ENCODE measurements at places on chromosomes 7 and 10.

- DNase-seq: no peak
These were observed 169.3 kb upstream of the AKR1E2 start for GRCh38 chr10:4656576-4657194.

- peak; percentile 38 for DNase-seq
These were observed 14.7 kb upstream of the C7orf33 start for GRCh38 chr7:148575640-148576411.

GRCh38 chr7:134845461-134845860, 66.0 kb downstream of the CALD1 start:
- DNase-seq: no peak

GRCh38 chr7:23514755-23515154, 17.0 kb downstream of the TRA2A start:
- DNase-seq: no peak

DNA sequence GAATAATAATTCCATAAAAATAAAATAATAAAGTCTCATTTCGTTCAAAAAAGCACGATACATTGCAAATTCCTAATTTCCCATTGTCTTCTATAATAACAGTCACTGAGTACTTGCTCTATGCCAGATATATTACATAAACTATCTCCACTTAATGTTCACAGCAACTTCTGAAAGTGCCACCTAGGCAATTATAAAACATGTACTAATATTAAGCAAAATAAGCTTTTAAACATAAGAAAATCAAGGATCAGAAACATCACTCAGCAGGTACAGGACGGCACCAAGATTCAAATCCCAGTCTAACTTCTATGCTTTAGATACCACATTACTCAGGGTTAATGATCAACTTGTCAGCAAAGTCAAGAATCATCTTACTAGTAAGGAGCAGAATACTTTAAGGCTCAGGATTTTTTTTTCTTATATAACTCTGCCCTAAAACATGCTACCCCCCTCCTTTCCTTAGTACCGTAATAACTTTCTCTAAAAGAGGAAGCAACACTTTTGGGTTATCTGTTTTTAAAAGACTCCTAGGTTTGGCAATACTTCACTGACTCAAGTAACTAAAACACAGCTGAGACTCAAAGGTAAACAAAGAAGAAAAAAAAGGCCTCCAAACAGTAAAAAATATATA, 51.3 kb downstream of the USP6NL start:
- DNase-seq: no peak

- no peak for DNase-seq
These were observed 6.4 kb downstream of the SFTPD start for GRCh38 chr10:79942261-79943185.

- DNase-seq: peak; percentile 12
These were observed 147.1 kb downstream of the RGS10 start for GRCh38 chr10:119395280-119396007.

DNA sequence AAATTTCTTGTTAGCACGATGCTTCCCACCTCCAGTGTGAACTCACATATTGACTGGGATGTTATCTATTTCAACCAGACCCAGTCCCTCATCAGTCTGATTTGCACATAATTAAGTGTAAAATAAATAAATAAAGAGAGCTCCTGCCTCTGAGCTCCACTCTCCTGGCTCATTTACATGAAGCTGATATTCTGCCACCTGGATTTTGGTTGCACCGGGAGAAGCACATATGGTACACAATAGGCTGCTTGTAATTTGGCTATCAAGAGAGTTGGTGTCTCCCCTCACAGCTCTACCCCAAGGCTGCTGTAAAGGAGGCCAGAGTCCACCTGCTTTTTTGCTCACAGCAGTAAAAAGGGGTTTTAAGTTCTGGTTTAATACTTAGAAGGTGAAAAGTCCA, 610.5 kb downstream of the KCNMA1 start:
- no peak for DNase-seq

- no peak for DNase-seq
These were observed 69.0 kb downstream of the CYTH3 start for GRCh38 chr7:6203381-6203780.

- no peak for DNase-seq
These were observed 336.4 kb upstream of the HGF start for GRCh38 chr7:82106201-82106600.

GRCh38 chr10:57952741-57953140, 315.0 kb downstream of the IPMK start:
- DNase-seq: no peak

- no peak for DNase-seq
These were observed 194.2 kb downstream of the CAMK1D start for GRCh38 chr10:12543589-12543988.

DNA sequence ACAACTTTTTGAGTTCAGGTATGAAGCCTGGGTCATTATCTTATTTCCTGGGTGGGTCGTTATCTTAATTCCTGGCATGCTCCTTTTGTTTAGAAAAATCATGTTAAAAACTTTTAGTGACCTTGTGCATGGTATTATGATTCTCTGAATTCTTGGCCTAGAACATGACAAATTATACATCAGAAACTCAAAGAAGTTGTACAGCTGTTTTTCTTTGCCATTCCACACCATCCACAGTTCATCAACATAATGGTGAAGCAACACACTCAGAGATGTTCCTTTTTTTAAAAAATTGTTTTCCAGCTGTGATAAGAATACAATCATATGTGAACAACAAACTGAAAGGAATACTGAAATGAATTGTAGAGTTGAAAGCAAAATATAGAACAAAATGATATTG, 149.2 kb upstream of the SEMA3D start:
- no peak for DNase-seq

DNA sequence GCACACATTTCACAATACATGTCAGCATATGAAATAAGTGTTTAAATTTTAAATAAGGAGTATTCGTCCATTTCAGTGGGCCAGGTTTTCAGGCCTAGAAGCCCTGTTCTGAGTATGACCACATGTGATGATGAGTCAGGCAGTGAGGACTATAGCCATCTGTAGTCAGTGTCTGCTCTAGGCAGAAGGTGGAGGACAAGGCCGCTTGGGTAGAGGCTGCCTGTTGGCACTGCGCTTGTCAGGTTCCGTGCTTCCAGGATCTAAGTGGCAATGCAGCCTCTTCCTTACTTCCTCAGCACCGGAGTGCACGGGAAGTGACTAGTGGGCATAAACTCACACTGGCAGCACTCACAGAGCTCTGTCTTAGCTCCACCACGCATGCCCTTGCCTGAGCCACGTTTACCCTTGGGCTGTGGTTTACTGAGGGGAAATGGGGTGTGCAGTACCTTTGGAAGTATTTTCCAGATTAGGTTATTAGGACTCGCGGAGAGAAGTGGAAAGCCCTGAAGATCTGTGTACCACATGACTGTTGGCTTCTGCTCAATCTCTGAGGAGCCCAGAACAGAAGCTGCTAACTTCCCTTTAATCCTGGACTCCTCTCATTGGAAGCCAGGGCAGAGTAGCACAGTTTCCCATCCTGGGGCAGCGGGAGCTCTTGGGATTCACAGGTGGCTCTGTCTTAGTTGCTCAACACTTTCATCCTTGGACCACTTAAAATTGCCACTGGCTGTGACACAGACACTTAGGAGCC, 87.5 kb upstream of the GJD4 start:
- no peak for DNase-seq

GRCh38 chr7:151917791-151918509, 38.3 kb upstream of the GALNTL5 start:
- no peak for DNase-seq

DNA sequence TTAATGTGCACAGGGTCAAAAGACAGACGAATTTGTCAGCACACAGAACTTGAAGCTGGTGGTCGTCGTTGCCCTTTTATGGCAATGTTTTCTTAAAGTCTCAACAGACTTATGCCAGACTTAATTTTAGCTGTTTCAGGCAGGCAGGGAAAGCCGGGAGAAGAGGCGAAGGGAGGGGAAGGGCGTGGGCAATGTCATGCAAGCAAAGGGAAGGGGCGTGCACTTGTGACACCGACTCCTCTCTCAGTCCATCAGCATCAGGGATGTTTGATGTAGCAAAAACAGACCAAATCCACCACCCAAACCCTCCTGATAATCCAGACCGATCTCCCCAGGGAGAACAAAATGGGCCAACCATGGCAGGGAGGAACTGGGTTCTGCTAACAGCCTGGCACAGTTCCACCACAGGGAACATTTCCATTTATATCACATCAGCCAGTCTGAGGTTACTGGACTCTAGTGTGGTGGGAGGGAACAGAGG, 118.1 kb upstream of the RHEB start:
- no peak for DNase-seq

- no peak for DNase-seq
These were observed 9.3 kb downstream of the KCNH2 start for GRCh38 chr7:150968734-150969372.

DNA sequence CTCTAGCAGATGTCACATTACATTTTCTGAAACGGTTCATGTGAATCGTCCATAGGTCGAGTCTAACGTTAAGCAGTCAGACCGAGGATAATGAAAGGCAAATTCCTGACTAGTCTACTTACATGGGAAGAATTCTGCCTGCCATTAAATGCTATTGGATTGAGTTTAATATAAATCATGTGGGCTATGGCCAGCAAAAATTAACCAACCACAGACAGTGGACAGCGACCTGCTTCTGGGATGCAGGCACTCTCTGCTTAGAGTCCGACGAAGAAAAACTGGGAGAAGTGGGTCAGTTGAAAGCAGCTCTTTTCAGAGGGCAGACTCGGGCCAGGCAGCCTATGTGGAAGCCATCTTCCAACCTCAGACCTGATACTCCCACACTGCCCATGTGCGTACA, 16.6 kb downstream of the PIP4K2A start:
- DNase-seq: no peak

DNA sequence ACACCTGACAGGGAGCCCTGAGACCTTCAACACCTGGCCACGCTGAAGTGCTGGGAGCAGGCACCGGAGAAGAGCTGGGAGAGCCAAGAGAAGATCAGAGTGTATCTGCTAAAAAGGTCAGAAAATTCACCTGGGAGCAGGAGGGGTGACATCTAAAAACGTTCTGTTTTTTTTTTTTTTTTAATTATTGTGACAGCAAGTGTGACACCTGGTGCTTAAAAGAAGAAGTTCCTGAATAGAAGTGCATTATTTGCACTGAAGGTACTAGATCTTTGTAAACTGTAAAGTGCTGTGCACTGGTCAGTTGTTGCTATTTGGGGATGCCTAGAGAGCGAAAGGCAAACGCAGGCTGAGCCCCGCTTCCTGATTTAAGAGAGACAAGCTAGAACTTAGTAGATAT, 422.0 kb downstream of the PLXNA4 start:
- no peak for DNase-seq

- no peak for DNase-seq
These were observed 166.8 kb downstream of the ADARB2 start for GRCh38 chr10:1570416-1571051.

DNA sequence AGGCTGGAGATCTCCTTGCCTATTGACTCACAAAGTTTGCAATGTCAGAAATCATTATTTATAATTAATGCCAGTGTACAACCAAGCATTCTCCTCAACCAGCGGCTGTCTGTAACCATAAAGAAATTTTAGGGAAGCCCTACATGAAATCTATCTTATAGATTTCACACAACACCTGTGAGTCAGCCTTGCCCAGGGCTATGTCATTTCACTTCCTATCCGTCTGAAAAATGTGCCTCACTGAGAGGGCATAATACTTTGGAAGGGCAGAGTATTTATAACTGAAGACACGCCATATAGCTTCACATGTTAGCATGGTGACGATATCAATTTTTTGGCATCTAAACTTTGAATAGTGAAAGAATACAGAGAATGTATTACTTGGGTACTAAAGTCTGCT, 296.6 kb upstream of the ETV1 start:
- no peak for DNase-seq

DNA sequence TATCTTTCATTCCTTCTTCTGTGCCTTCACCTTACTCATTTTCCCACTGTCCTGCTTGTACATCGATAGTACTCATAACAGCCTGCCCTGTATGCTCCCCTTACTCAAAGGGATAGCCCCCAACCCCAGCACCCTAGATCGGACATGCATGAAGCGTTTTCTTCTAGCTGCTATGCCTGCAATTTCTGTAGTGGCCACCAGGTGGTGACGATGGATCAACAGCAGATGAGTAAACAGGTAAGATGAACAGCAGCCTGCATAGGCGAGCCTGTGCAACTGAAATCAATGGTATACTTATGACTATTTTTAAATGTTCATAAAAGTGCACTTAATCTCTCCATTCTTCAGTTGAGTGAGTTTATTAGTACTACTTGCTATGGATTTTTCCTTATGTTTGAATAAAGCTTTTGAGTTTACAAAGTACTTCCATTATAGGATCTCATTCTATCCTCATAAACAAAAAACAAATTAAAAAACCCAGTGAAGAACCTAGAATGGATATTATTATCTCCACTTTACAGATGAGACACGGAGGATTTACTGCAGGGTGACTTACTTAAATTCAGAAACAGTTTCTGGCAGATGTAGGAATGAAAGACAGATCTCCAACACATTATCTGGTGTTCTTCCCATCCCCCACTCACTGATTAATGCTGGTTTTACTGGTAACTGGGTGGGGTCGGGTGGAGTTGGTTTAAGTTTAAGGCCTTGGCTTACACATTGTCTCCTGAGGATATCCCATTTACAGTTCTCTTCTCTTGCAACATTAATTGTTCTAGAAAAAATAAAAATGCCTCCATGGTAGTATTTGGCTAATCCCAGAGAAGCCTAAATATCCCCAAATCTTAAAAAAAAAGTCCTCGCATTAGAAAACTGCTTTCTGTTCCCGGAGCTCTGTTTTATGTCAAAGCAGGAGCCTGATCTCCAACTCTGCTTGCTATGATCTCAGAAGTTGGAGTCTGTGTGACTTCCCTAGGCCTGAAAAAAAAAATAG, 222.1 kb downstream of the GLI3 start:
- DNase-seq: no peak

GRCh38 chr7:35691827-35692307, 3.1 kb downstream of the HERPUD2 start:
- DNase-seq: no peak

DNA sequence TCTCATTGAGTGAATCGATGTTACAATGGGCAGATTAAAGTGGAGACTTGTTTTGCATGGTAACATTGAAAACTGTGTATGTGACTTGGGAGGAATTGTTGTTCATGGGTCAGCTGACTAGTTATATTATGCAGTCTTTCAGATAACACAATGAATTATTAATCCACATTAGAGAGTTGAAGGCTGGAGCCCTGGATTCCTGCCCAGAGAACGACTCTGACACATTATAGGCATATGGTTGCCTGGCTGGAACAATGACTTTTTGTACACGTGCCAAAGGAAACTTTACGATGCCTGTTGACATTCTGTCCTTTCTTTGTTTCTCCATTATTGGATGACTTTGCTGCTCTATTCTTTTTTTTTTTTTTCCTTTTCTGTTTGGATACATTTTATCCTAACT, 52.3 kb upstream of the TMEM229A start:
- peak; percentile 71 for DNase-seq

GRCh38 chr7:6590645-6591110, 857 bp downstream of the INTS15 start:
- no peak for DNase-seq

- peak; percentile 52 for DNase-seq
These were observed 1.6 kb downstream of the FZD8 start for GRCh38 chr10:35640474-35640873.

- no peak for DNase-seq
These were observed 353.4 kb upstream of the FZD8 start for GRCh38 chr10:35995485-35995884.

DNA sequence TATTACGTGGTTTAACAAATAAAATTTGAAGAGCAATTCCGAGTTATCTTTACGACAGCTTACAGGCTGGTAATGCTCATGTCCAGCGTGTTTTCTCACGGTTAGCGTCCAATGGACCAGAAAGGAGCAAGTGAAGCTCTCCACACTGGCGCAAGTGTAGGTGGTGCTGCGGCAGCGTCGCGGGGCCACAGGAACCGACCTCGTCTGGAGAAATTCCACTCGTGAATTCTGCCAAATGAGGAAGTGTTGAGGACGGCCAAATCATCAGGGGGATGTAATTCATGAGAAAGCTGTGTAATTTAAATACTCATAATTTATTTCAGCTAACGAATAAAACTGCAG, 350 bp upstream of the ZNF37A start:
- DNase-seq: no peak

Data from caudate nucleus (tissue), 63 donors.